Fibroblast of skin of abdomen (primary cell): ENCODE measurements at places on chromosomes 12 and 14.

DNA sequence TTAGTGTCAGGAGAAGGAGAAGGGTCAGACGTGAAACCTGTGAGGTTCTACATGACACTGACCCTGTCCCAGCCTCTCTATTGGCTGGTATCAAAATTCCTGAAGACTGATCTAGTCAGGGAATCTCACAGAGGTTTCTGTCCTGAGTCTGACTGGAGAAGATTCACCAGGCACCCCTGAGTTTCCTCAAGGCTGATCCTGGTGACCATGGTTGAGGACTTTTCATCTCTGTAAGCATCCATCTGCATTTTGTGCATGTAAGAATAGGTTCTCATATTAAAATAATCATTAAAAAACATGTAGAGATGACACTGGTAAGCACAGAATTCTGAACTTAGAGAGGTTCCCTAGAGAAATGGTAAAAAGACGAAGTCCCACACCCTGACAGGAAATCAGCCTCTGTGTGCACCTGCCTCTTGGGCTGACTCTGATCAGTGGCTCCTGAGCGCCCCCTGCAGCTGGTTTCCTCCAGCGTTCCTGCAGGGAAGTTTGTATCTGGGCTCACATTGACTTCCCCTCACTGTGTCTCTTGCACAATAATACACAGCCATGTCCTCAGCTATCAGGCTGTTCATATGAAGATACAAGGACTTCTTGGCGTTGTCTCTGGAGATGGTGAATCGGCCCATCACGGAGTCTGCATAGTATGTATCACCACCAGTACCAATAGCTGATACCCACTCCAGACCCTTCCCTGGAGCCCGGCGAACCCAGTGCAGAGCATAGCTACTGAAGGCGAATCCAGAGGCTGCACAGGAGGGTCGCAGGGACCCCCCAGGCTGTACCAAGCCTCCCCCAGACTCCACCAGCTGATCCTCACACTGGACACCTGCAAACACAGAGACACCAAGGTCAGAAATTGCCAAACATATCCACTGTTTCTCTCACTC, 991.9 kb downstream of the TMEM121 start:
- DNase-seq: no peak

DNA sequence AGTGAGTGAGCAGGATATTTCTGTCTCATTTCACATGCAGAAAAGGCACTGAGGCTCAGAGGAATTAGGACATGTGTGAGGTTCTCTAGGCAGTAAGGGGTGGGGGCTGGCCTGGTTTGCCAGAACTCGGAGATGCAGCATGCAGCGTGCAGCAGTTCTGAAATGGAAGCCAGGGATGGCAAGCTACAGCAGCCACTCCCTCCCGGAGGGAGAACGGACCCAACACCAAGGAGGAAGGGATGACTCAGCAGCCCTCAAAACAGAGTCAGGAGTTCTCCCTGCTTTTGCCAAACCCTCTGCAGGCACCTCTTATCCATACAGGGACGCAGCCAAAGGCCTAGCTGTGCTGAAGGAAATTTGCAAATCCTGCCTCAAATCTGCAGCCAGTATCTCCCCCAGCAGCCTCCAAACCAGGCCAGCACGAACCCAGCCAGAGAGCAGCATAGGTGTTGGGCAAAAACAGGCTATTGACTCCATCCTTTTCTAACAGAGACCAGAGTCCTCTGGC, 10.3 kb upstream of the SERPINA3 start:
- DNase-seq: peak; percentile 89

- no peak for DNase-seq
These were observed 64.9 kb upstream of the KCNA5 start for GRCh38 chr12:4978737-4979136.

- no peak for DNase-seq
These were observed 420.5 kb downstream of the TMEM132D start for GRCh38 chr12:129483111-129483893.

- no peak for DNase-seq
These were observed 142.5 kb upstream of the RTL1 start for GRCh38 chr14:101046071-101046470.

DNA sequence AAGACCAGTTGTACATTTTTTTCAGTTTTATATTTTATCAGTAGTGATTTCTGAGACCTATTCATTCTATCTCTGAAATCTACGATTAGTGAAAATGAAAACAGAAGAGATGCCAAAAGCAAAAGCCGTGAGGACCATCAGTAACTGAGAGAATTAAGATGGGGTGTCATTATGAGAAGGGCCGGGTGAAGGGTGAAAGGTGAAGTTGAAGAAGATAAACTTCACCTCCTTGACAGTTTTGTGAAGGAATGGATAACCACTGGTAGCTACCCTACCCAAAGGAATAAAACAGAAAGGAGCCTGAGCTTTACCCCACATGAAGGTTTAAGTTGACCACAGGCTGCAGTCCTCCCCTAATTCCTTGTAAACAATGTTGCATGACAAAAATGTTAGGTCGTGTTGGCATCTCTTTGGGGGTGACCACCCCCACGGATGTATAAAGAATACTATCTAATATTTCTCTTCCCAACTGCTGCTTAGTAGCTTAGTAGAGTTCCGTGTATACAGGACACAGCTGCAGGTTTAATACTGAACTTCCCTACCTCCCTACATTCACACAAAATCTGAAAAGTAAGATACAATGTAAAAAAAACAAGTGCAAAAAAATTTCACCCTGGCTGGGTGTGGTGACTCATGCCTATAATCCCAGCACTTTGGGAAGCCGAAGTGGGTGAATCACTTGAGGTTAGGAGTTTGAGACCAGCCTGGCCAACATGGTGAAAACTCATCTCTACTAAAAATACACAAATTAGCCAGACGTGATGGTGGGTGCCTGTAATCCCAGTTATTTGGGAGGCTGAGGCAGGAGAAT, 23.9 kb downstream of the GPR19 start:
- DNase-seq: peak; percentile 55

DNA sequence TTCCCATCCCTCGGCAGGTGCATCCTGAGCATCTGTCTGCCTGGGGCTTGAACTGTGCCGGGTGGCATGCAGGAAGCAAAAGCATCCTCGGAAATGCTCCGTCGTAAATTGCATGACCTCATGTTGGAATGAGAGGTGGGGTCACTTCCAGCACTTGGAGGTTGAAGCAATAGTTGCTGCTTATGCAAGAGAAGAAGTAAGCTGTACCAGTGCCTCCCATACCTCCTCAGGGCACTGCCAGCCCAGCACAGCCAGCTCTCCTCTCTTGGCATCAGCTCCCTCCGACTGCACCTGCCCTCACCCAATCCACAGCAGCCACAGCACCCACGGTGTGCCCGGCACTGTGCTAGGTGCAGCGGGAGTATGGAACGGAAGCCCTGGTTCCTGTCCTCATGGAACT, 11.5 kb downstream of the TEAD4 start:
- DNase-seq: no peak

GRCh38 chr12:13030541-13031291, 13.5 kb upstream of the FAM234B start:
- no peak for DNase-seq

DNA sequence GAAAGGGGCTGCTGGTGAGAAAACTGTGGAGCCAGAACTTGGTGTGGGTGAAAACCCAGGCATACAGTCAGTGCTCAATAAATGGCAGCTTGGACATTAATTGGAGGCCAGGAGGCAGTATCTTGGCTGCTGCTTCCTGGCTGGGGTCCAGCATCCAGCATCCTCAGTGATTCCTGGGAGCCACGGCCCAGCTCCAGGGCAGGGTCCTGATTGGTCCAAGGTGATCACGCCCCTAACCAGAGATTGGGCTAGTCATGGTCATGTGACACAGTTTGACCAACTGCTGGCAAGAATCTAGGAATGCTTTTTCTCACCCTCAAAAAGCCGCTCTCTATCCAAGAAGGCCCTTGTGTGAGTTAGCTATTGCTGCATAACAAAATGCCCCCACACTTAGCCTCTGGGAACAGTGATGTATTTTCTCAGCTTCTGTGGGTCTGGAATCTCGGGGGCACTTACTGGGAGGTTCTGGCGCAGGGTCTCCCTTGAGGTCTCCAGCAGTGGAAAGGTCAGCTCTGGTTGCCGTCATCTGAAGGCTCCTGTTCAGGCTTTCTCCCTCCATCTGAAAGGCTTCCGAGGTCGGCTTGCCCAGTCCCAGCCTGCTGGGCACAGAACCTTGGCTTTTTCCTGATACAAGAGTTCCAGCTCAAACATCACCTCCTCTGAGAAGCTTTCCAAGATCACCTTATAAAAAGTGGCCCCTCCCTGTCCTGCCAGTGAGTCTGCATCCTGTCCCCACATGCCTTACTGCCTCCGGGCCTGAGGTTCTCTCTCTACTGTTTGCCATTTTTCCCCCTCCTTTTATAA, 119.2 kb upstream of the NCOR2 start:
- DNase-seq: peak; percentile 32

DNA sequence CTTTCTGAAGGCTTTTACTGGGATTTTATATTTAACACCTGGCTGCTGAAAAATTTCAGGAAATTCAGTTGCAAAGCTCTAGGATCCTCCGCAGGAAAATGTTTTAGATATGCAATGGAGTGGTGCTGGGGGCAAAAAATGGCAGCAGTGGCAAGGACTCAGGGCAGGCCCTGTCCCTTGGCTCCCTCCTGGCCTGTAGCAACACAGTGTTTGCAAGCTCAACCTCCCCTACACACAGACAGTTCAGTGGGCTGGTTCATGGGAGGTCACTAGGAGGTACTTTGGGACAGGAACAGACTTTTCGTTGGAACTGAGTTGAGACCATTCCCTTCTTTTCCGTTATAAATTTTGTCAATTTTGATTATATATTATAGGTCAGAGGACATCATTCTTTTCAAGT, 270.4 kb downstream of the ADAMTS20 start:
- DNase-seq: no peak

DNA sequence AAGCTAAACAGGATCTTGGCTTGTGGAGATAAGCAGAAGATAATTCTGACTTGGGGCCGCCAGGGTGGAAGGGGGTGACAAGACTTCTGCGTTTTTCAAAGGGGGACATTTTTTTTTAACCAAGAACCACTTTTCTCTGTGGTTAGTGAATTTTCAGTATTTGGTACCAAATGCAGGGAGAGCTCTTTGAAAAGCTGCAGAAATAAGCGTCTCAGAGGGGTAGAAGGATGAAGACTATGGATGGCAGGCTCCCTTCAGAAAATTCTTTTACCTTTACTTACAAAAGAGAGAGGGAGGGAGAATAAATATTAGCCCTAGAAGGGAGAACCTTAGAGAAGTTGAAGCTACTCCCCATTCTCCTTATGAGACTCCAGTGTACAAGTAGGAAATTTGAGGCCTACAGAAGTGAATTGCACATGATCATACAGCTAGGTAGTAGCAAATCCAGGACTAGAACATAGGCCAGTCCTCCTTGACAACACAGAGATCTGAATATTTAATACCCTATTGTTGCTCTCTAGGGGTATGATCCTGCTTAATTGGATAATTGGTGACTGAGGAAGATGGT, 840 bp downstream of the MRPL52 start:
- no peak for DNase-seq

GRCh38 chr14:61620130-61620946, 75.0 kb upstream of the HIF1A start:
- peak; percentile 98 for DNase-seq

DNA sequence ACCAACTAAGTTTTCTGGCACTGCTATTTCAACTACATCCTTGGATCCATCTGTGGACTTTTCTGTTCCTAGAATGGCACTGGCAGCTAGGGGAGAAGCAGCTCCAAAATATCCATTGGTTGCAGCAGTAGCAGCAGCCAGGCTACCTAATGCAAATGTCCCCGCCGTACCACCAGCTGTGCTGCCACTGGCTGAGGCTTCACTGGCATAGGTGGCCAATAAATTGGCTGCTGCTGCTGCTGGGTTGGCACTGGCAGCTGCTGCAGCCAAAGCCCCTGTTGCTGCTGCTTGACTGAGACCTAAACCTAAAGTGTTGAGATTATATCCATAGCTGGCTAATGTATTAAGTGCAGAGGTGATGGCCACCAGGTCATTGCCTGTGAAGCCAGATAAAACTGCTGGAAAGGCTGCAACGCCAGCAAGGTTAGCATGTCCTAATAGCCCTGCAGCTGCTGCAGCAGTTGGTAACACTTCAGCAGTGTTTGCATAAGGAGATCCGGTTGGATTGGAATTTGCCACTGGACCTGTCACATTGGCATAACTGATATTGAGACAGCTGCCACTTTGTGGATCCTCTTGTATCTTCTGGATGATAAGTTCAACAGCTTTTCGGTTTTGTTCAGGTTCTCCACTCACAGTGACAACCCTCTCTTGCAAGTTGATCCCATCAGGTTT, 149.5 kb downstream of the NOVA1 start:
- no peak for DNase-seq

DNA sequence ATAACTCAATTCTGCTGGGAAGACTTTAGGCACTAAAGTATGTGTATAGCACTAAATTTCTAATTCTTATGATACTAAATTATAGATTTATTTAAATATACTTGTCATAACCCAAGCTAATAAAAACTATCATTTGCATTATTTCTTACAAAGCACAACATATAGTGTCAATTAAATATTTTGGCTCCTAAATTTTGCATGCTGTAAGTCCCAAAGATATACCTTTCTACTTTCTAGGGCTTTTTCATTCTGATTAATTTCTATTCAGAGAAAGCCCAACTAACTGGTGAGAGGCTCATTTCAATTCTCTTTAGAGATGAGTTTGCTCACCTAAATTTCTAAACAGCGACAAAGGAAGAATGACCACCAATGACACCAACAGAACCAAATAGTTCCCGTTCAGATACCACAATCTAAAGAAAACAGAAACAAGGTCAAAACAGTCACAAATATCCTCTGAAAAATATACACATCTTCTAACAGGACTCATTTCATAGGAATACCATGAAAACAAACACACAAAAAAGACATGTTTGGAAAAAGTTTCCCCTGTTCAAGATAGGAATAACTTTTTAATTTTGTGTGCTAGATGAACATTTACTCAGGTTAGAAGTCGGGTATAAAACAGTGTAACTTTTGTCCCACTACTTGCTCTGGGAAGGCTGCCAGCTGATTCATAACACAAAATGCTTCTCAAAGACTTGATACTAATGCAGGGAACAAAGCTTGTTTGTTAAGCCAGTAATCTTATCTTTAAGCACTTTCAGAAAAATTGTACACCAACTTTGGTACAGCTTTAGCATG, 7.6 kb downstream of the SLC38A2 start:
- peak; percentile 74 for DNase-seq

GRCh38 chr12:108685469-108686260, 45.7 kb downstream of the CORO1C start:
- DNase-seq: peak; percentile 53

- peak; percentile 52 for DNase-seq
These were observed 35.2 kb downstream of the ZFP36L1 start for GRCh38 chr14:68757618-68758081.

GRCh38 chr12:14214495-14214894, 151.0 kb upstream of the ATF7IP start:
- no peak for DNase-seq

DNA sequence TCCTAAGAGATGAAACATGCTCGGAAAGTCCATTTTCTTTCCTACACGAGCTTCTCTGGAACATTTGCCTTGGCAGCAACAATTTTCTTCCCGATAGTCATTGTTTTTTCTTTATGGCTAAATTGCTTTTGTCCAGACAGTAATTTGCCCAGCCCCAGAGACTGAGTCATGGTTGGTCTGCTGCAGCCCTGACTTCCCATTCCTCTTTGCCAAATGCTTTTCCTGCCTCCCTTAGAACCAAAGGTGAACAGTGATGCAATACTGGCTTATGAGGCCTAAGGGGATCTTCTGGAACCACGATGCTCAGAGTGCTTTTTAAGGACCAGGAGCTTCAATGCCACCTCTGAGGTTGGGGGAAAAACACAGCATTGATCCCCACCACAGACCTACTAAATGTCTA, 1599.6 kb upstream of the TMEM132C start:
- peak; percentile 69 for DNase-seq
